Kidney (tissue), 22 donors: ENCODE measurements at places on chromosomes 7 and 10.
A peak's percentile ranks its signal among the peaks of the same experiment; 100 is the strongest.

DNA sequence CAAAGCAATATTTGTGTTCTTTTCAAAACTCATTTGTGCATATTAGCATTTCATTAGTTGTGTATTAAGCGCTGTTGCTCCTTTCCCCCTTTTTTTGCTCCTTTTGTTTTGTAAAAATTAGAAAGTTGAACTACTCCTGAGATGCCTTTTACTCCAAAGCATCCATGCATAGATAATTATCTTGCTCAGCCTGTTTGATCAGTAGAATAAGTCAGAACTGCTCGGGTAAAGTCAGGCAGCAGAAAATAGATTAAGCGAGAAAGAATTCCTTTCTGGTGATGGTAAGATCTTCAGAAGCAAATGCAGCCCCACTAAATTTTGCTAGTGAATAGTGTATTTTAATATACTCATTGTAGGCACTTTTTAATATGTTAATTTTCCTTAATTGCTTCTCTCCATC is 227.1 kb downstream of the TEX36 start:
- DNase-seq: peak; percentile 62

GRCh38 chr10:22460101-22460500 is 114.8 kb downstream of the SPAG6 start:
- DNase-seq: no peak

DNA sequence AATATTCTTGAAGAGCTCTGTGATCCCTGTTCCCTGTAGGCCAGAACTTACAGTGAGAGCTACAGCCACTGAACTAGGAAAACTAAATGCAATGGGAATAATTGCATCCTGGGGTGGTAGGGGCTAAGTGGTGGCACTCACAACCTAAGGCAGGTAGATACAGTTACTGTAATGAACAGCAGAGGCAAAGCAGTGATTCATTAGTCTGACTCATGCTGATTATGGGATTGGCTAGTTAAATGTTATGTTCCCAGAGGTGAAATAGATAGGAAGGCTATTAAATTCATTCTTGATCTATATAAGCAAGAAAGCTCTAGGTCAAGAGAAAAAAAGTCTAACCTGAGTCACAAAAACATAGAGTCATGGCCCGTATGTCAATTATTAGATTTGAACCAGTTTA is 173.1 kb upstream of the MALRD1 start:
- DNase-seq: no peak

DNA sequence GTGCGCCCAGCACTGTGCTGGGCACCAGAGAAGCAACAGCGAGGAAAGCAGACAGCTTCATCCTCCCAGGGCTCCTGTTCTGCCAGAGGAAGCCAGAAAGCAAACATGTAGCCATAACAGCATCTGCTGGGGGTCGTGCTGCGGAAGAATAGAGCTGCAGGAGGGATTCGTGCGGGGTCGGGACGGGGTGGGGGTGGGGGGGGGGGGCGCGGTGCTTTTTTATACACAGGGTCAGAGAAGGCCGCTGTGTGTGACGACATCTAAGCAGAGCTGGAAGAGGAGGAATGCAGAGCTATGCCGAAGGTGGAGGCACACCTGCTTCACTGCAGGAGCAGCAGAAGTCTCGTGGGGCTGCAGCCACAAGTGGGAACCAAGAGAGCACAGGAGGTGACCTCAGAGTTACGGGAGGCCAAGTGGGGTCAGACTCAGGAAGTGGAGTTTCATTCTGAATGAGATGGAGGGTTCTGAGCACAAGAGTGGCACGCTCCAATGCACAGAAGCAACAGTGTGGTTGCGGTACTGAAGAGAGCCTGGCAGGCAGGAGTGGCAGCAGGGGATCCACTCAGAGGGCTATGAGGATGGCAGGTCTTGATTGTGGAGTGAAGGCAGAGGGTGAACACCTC is 11.1 kb downstream of the PKD1L1 start:
- no peak for DNase-seq

GRCh38 chr7:43954524-43955228 is 28.4 kb downstream of the UBE2D4 start:
- no peak for DNase-seq

GRCh38 chr10:282294-283139 is 147.3 kb downstream of the ZMYND11 start:
- DNase-seq: no peak

DNA sequence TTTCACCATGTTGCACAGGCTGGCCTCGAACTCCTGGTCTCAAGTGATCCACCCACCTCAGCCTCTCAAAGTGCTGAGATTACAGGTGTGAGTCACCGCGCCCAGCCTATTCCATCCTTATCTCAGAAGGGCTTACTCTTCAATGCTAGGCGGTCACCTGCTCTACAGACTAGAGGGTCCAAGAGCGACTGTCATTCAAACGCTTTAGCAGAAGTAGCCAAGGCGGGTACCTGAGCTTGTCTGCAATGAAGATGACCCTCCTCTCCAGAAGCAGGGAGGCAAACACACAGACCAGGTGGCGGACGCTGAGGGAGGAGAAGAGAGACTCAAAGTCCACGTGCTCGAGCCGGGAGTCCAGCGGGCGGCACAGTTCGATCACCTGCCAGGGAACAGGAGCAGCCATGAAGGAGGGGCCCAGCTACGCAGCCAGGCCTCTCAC is 65.1 kb upstream of the MKRN1 start:
- DNase-seq: no peak

GRCh38 chr7:124930173-124930623 is 573 bp upstream of the POT1 start:
- no peak for DNase-seq

DNA sequence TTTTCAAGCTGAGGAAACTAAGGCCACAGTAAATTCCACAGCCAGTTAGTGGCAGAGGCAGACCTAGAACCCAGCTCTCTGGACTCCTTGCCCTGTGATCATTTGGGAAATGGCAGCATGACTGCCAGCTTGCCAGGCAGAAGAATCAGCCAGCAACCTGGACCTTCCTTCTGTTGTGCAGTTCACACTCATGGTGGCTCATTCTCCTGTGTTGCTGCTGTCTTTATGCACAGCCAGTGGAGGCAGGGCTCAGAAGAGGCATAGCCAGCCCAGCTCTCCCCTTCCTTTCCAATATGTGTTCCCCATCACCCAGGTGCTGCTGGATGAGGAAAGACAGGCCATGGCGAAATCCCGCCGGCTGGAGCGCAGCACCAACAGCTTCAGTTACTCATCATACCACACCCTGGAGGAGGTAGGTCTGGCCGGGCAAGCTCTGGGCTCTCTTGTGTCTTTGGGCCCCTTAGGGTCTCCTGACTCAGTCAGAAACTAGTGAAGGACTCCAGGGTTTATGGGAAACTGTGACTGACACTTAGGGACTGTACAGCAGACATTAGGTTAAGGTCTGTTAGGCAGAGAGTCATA is 14.8 kb downstream of the CPA5 start:
- no peak for DNase-seq

DNA sequence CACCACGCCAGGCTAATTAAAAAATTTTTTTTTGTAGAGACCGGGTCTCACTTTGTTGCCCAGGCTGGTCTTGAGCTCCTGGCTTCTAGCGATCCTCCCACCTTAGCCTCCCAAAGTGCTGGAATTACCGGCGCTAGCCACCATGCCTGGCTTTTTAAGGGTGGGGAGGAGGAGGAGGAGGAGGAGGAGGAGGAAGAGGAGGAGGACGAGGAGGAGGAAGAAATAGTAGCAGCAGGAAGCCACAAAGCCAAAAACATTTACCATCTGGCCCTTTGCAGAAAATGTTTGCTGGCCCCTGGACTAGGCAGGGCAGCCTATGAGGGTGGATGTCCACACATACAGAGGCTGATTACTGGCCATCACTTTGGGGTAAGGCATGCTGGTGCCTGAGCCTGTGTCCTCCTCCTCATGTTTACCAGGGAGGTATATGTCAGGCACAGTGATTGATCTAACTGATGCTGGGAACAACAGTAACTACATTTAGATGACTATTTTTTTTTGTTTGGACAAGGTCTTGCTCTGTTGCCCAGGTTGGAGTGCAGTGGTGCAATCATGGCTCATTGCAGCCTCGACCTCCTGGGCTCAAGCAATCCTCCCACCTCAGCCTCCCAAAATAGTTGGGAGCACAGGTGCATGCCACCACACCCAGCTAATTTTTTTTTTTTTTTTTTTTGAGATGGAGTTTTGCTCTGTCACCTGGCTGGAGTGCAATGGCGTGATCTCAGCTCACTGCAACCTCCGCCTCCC is 122.1 kb downstream of the HIP1 start:
- DNase-seq: no peak

GRCh38 chr10:97759158-97759887 is 12.5 kb downstream of the SFRP5 start:
- DNase-seq: peak; percentile 78
